NCI-H82 (cell line): ENCODE measurements at places on chromosomes 13 and 19.

DNA sequence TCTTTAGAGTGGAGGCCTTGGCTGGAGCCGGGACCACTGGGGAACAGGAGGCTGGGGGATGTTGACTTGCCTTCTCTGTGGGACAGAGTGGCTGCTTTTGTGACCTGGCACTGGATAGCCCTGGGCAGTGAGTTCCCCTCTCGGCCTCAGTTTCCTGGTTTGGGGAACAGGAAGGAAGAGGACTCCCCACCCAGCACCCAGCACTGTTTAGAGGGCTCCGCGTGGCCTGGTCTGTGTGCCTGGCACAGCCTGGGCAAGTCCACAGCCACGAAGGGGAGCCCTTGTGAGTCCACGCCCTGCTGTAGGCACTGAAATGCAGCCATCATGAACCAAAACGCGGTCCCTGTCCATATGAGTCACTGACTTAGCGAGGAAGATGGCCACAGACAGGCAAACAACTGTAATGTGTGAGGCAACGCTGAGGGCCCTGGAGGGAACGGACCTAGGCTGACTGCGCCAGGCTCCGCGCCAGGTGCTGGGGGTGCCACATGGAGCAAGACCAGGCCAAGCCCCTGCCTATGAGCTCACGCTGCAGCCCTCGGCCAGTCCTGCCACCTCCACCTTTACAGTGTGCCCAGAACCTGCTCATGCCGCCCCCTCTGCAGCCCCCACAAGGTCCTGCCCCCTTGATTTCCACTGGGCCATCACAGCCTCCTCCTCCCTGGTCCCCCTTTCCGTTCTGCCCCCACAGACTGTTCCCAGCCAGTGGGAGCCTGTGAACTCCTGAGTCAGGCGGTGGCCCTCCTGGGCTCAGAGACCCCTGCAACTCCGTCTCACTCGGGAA is 35.5 kb downstream of the PAK4 start:
- no peak for DNase-seq

DNA sequence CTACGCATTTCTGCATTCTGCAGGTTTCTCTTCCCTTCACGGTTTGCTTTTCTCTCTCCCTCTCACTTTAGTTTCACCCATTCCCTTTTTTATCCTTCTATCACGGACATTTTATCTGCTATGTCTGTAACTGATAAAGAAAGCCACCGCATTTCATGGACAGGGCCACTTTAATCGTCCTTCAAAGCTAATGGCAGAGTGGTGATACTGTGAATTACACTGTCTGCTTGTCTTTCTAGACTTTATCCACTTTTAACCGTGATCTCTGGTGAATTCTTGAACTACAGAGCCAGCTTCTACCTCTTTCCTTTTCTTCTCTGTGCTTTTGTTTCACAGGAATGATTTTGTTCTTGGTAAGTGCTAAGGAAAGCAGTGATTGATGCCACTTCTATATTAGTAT is 760.4 kb downstream of the PCDH9 start:
- no peak for DNase-seq

- no peak for DNase-seq
These were observed 33.9 kb upstream of the MBNL2 start for GRCh38 chr13:97188207-97188606.

DNA sequence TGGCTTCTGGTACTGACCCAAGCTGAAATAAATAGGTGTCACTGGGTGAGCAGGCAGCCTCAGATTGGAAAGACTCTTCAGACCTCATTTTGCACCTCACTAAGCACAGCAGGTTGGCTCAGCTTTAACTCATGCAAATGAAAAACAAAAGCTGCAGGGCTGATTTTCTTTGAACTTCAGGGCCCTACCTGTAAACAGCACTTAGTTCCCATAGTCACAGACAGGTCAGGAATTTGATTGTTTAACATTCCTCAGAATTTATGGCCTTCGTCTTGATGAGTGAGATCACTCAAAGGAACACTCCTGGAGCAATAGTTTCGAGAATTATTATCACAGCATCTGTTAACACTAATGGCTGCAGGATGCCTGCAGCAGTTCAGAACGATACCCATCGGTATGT is 718.5 kb downstream of the EFNB2 start:
- no peak for DNase-seq
